ENCODE measurements at places on chromosomes 4 and X.

DNA sequence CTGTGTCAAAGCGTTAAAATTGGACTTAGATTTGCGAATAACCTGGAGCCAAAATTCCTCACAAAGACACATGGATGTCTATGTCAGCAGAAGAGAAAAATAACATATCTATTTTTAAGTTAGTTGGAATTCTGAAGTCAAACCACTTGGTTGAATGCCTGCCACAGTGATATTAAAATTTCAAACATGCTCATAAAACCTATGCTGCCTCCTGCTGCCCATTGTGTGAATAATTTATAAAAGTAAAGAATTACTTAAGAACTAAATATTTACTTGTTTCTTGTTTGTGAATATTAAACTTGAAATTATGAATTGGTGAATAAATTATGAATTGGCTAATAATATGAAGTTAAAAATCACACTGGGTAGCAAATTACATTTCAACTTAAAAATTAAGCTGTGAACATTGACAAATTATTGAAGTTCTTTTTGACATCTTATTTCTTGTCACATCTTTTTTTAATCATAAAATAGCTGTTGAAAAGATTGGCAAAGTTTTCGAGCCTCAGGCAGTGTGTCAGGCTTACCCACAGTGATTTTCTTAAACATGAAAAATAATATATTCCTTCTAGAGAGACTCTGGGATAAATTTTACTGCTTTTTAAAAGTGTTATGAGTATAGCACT lies 35.4 kb downstream of the FABP2 start:
- peak; percentile 62 for DNase-seq

- peak; percentile 25 for DNase-seq
Observed at GRCh38 chr4:16199093-16199492, 27.2 kb downstream of the TAPT1 start.

GRCh38 chr4:72463724-72464123 lies 105.3 kb downstream of the ADAMTS3 start:
- no peak for DNase-seq

DNA sequence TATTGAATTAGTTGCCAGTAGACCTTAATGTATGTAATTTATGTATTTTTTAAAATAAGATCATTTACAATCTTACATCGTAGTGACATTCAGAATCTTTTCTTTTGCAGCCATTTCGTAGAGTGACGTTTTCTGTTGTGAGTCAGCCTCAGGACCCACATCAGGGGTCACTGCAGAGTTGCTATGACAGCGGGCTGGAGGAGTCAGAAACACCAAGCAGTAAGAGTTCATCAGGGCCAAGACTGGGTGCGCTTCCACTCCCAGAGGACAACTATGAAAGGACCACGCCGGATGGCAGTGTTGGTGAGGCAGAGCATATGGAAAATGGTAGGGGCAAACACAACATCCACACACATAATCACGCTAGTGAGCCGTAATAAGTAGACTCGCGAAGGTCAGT lies 199.9 kb downstream of the PCDH7 start:
- no peak for DNase-seq

GRCh38 chrX:39162322-39162735 lies 361.1 kb downstream of the MID1IP1 start:
- no peak for DNase-seq

DNA sequence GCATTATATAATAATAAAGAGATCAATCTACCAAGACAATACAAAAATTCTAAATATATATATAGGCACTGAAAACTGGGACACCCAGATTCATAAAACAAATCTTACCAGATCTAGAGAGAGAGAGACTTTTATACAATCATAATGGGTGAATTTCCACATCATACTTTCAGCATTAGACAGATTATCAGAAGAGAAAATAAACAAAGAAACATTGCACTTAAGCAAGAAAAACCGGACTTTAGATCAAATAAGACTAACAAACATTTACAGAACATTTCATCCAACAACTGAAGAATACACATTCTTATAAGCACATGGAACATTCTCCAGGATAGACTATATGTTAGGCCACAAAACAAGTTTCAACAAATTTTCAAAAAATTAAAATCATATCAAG lies 245.1 kb downstream of the INPP4B start:
- no peak for DNase-seq

DNA sequence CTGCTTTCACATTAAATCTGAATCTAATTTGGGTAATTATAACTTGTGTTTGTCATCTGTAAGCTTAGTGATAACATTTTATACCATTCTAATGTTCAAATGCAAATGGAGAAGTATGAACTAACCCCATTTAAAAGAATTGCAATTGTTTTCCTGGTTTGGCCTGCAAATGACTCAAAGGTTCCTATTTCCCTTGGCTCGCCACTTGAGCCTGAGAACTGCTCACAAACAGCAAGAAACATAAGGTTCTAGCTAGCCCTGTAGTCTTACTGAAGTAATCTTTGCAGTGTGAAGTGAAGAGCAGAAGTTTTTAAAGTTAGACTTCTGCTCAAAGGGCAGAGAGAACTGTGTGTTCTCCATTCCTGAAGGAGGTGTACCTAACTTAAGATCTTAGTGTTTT lies 27.2 kb downstream of the UPRT start:
- DNase-seq: no peak

DNA sequence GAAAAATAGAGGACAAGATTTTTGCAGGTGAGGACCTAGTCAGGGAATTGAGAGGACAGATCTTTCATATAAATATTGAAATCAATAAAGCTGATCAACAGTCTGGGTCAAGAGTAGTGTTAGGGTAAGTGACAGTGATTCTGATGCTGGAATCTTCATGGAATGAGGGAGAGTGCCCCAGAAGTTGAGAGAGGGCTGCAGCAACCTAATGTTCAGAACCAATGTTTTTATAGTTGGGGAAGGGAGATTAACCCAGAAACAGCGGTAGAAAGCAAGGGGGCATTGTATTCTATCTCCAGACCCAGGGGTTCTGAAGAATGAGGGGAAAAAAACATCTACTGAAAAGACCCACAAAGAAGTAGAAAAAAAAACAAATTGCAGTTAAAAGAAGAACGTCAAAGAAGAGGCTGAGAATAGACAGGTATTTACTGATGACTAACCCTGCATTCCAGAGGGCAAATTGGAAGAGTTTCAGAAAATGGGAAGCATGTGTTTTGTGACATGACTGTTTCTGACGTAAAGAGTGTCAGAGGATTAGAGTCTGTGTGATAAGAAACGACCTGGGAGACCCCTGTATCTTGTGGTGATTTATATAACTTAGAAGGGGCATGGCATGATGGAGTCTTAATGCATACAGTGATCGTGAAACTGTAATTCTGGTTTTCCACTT lies 819.6 kb upstream of the EPHA5 start:
- DNase-seq: no peak
